ENCODE measurements at places on chromosomes 12 and 14. TPM values are rescaled to one million over a fixed set of nuclear protein-coding genes. Genes with fewer than 3 reads are reported as not detected.

The NEUROD4 gene
- 0.50 TPM for total RNA-seq

The SLC5A8 gene
- 1.1 TPM for total RNA-seq

- no peak for DNase-seq
Observed at GRCh38 chr14:72054911-72055310, 122.7 kb downstream of the RGS6 start.

- DNase-seq, result no peak
Observed at GRCh38 chr14:97788846-97789526, 991.8 kb downstream of the VRK1 start.

DNA sequence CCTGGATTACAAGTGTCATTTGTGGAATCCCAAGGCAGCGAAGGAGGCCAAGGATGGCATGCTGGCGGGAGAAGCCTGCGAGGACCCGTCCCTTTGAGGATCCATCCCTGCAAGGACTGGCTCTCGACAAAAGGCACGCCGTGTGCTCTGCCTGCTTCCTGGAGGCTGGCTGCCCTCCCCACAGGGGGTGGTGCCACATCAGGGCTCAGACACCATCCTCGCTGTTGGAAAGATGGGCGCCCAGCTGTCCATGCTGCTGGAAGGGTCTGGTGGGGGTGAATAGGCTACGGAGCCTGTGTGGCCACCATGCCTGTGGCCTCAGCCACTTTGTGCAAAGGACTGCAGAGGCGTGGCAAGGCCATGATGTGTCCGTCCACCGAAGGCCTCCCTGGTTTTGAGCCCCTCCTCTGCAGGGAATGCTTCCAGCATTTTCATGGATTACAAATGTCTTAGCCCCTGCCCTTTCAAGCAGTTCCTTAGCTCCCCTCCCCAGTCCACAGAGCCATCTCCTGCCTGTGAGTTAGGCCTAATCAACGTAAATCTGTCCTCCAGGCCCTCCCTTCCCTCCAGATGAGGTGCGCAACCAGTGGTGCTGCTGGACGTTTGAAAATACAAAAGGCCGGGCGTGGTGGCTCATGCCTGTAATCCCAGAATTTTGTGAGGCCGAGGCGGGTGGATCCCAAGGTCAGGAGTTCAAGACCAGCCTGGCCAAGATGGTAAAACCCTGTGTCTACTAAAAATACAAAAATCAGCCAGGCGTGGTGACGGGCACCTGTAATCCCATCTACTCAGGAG is 22.1 kb downstream of the ZBTB42 start:
- no peak for DNase-seq
